ENCODE measurements at places on chromosomes 6 and 20.
A peak's percentile ranks its signal among the peaks of the same experiment; 100 is the strongest.

- no peak for DNase-seq
Observed at GRCh38 chr20:38131588-38132121, 33.4 kb downstream of the TGM2 start.

DNA sequence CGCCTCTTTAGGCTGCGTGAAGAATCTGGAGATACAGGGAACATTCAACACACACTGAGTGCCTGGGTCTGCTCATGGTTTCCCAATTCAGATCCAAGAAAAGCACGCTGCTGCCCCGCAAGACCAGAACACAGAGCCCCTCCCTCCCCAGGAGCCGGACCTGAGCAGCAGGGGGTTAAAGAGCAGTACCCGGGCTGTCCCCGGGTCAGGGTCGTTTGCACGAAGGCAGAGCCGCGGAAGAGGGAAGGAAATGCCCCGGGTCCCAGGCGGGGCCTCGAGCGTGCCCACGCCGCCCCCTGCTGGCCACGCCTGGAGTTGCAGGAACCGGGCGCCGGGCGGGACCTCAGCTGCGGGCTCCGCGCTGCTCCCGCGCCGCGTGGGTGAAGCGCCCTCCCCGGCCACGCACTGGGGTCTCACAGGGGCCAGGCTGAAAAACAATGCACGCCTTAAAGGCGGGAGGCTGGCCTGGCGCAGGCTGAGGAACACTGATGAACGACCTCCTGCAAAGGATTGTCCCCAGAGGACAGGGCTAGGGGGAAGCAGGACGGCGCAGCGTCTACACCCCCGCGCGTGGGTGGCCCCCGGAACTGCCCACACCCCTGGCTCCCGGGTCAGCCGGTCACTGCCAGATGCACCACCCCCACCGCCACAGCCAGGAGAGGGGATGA, 48.9 kb downstream of the ANKRD60 start:
- DNase-seq = peak; percentile 31

DNA sequence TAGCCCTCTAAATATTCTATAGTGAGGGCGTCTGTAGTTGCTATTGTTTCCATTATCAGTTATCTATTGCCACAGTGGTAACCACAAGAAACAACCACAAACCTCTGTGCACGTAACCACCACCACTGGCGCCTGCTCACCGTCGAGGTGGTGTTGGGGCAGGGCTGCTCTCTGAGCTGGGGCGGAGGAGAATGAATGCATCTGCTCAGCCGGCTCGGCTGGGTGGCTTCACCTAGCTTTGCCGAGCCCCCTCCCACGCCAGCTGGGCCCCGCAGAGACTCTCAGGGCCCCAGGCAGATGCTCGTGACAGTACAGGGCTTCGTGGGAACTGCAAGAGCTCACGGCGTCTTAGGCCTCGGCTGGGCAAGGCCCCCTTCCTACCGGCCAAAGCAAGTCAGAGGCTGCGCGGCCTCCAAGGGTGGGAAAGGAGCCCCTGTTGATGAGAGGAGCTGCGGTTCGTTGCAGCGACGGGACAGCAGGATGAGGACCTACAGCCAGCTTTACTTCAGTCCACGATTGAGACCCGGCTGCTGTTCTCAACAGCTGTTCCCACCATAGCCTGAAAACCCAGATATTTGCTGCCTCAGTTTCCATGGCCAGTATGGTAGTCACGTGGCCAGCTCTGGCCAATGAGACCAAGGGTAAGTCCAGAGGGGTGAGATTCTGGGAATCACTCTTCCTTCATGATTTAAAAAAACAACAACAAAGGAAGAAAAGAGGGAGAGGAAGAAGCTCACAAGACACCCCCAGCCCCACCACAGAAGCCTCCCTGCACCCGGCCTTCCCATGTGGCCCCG, 120.2 kb upstream of the AFDN start:
- peak; percentile 52 for DNase-seq

- DNase-seq = no peak
Observed at GRCh38 chr6:3384241-3385143, 72.4 kb downstream of the SLC22A23 start.

- DNase-seq = no peak
Observed at GRCh38 chr6:129513471-129513870, 196.5 kb downstream of the ARHGAP18 start.

DNA sequence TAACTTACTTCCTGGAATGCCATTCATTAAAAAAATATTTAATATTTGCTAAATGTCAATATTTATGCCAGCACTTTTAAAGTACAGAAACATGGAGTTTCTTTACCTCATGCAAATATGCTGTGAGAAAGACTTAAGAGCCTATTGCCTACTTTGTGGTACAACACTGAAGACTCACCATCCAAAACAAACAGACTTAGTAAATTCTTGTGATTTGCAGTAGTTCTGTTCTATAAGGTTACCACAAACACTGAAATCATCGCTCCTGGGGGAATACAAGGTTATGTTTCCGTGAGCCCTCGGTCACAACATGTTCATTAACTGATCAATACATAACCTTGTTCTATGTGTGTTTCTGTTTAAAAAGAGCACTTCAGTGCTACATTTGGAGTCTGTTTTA, 78.3 kb downstream of the ATG5 start:
- DNase-seq = no peak

- no peak for DNase-seq
Observed at GRCh38 chr6:116726947-116727346, 38.6 kb downstream of the FAM162B start.

DNA sequence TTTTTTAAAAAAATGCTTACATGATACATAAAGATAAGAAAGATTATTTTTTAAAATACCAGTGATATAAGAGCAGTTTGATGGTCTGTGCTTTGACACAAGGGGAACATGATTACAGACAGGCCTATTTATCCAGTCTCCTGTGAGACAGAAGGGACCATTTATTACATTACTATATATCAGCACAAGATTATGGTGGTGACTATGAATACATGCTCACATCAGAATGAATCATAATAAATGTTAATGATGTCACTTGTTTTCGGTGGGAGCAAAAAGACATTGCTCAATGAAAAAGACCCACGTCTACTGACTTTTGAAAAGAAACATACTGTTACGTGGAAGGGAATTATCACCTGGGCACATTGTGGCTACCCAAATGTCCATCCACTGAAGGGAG, 455.1 kb downstream of the CDC5L start:
- no peak for DNase-seq

GRCh38 chr20:23320317-23320716, 30.3 kb upstream of the NXT1 start:
- DNase-seq = no peak
